Pons (tissue), 1 donor: ENCODE measurements at places on chromosomes 3 and 15.

DNA sequence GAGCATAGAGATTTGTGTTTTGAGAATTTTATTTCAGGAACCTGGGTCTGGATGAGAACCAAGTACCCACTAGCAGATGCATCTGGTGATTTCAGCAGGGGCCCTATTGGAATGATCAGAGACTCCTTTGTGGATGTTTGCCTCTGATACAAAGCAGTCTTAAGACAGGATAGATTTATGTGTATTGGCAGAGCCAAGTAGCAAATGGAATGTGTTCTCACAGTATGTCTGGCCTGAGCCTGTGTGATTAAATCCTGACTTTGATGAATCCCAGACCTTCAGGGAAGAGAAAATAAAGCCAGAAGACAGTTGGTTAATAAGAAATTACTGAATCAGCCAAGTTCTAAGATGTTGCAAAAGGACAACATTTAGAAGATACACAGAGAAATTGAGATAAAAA lies 755.5 kb upstream of the SEMA6D start:
- DNase-seq: peak; percentile 56

GRCh38 chr3:150868282-150868681 lies 37.0 kb downstream of the MINDY4B start:
- DNase-seq: no peak

GRCh38 chr3:12452361-12453330 lies 31.6 kb upstream of the TSEN2 start:
- DNase-seq: no peak

GRCh38 chr15:37199545-37199944 lies 99.2 kb upstream of the MEIS2 start:
- DNase-seq: no peak

GRCh38 chr3:142064454-142064853 lies 84.9 kb downstream of the TFDP2 start:
- no peak for DNase-seq

DNA sequence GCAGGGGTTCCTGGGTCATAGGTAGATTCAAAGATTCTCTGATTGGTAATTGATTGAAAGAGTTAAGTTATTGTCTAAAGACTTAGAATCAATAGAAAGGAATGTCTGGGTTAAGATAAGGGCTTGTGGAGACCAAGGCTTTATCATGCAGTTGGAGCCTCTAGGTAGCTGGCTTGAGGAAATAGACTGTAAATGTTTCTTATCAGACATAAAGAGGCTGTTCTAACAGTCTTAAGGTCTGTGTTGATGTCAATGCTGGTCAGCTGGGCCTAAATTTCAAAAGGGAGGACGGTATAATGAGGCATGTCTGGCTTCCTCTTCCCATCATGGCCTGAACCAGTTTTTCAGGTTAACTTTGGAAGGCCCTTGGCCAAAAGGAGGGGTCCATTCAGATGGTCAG lies 48.9 kb downstream of the GASK1A start:
- DNase-seq: no peak

- no peak for DNase-seq
Observed at GRCh38 chr15:61092361-61093157, 136.5 kb downstream of the RORA start.

GRCh38 chr3:125025642-125026041 lies 30.2 kb downstream of the HEG1 start:
- DNase-seq: no peak

- DNase-seq: peak; percentile 52
Observed at GRCh38 chr15:83380682-83381081, 66.5 kb upstream of the SH3GL3 start.

DNA sequence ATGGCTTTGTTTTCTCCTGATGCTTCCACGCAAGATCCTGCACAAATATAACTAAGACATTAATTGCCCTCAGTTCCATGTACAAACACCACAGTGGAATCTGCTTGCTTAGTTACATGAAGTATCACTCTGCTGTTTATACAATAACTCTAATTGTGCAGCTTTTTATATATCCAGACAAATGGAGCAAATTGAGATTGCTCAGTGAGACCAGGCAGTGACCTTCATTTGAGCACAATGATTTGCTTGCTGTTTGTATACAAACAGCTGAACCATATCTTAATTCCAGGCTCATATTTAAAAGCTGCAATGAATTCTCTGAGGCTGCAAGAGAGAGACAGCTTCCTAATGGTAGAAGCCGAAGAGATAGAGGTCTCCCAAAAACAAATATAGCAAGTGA lies 243.7 kb downstream of the CADPS start:
- no peak for DNase-seq

DNA sequence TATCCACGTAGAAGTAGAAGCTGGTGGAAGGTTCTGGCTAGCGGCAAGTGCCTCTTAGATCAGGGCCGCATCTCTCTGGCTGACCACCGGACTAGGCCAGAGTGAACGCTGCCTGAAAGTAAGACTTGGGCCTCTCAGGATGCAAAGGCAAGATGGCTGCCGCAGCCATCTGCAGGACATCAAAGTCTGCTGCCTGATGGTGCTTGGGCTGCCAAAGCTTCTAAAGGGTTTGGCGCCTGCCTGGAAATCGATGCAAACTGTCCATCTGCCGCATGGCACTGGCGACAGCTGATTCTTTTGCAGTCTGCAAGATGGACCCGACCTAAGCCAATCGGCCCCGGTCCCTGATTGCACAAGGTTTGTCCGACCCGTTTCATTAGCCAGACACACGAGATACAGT lies 196.7 kb upstream of the TBC1D5 start:
- no peak for DNase-seq
